ENCODE measurements at places on chromosomes 16 and 17. TPM values are rescaled to one million over a fixed set of nuclear protein-coding genes. Genes with fewer than 3 reads are reported as not detected.

DNA sequence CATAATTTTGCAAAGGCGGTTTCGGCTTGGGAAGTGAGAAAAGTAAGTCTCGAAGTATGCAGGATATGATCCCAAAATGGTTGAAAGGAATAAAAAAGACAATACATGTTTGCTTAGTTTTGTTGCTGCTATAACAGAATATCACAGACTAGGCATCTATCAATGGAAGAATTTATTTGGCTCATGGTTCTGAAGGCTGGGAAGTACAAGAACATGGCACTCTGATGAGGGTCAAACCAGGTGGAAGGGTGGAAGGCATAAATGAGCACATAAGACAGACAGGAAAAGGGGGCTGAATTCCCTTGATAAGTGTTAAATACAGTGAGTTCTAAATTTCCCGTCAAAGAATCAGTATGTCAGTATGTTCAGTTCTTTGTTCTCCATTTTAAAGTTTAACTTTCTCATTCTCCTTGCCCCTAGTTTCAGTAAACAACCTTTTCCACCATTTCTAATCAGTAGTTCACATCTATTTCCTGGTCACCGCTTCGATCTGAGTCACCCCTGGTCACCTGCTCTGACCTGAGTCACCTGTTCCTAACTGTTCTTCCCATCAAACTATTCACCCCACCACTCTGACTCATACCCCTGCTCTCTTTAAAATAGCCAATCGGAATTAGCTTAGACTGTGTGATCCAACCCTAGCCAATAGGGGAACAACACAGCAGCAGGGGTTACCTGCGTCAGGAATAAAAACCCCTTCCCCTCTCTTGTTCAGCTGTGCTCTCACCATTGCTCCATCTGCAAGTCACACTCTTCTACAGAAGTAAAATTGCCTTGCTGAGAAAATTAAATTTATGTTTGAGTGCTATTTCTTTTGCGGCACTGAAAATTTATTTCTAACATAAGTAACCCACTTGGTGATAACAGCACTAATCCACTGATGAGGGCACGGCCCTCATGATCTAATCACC lies 240.8 kb downstream of the STX8 start:
- H3K27me3 ChIP-seq: peaks cover 3% of the 10 kb centered on the region
- no peaks in the 10 kb centered on the region for H3K36me3 ChIP-seq
- H3K4me1 ChIP-seq: peaks cover 2% of the 10 kb centered on the region
- no peak for DNase-seq
- H3K27ac ChIP-seq: no peak overlapping the region

GRCh38 chr17:72185564-72185963 lies 64.7 kb downstream of the SOX9 start:
- no peak for DNase-seq
- no peak overlapping the region for H3K27ac ChIP-seq
- H3K4me3 ChIP-seq: no peak overlapping the region
- no peaks in the 10 kb centered on the region for H3K36me3 ChIP-seq

DNA sequence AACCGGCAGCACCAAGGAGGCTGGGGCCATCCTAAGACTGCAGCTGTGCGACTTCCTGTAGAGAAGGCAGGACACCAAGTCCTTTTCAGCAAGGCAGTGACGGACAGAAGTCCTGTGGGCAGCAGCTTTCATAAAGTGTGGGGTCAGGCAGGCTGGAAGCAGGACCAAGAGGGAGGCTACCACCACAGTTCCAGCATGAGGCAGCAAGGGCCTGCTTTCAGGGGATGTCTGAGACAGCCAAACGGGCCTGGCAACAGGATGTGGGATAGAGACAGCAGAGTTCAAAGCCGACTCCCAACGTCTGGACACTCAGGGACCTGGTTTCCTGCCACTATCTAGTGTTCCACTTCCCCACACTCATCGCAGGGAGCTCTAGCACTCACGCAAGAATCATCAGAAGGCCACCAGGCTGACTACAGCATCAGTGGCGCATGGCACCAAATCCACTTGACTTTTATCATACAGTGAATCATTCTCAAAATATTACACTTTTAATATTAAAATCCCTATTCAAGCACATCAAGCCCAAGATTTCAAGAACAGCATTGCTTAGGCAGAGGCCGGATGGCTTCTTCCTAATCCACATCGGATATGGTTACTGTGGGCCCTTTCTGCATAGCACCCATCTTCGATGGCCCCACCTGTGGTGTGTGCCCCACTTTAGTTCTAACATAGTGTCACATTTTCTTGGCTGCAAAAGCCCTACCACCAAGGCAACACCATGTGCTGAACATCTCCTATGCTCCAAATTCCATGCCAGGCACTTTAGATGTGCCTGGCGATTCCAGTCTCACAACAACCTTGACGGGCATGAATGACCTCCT lies 5.2 kb downstream of the USP7 start:
- H3K4me1 ChIP-seq: peaks cover 50% of the 10 kb centered on the region
- peak overlapping the region; percentile 68 for H3K27ac ChIP-seq
- DNase-seq: peak; percentile 27

- no peak overlapping the region for H3K27ac ChIP-seq
- no peaks in the 10 kb centered on the region for H3K36me3 ChIP-seq
- H3K4me3 ChIP-seq: no peak overlapping the region
- peaks cover 16% of the 10 kb centered on the region for H3K4me1 ChIP-seq
- DNase-seq: peak; percentile 14
Observed at GRCh38 chr17:29838961-29839360, 91.1 kb downstream of the SSH2 start.

DNA sequence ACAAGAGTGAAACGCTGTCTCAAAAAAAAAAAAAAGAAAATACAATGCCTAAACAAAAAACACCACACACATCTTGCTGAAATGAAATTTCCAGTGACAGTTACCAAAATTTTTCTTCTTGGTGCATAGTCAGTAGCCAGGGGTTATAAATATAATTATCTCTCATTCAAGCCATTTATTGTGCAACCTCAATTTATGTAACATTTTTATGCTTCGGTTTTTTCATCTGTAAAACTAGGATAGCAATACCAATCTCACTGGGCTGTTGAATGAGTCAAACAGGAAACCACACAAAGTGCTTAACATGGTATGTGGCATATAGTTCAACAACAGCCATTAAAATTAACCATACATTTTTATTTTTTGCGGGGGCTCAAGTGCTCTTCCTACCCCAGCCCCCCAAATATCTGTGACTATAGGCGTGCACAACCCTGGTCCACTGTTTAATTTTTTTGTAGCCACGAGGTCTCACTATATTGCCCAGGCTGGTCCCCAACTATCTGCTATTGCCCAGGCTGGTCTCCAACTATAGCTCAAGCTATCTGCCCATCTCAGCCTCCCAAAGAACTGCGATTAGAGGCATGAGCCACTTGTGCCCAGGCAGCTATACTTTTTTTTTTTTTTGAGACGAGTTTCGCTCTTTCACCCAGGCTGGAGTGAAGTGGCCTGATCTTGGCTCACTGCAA lies 2.6 kb downstream of the COG4 start:
- peaks cover 9% of the 10 kb centered on the region for H3K36me3 ChIP-seq
- no peak overlapping the region for H3K27ac ChIP-seq
- H3K27me3 ChIP-seq: peaks cover 2% of the 10 kb centered on the region
- H3K4me3 ChIP-seq: no peak overlapping the region
- H3K4me1 ChIP-seq: peaks cover 19% of the 10 kb centered on the region

DNA sequence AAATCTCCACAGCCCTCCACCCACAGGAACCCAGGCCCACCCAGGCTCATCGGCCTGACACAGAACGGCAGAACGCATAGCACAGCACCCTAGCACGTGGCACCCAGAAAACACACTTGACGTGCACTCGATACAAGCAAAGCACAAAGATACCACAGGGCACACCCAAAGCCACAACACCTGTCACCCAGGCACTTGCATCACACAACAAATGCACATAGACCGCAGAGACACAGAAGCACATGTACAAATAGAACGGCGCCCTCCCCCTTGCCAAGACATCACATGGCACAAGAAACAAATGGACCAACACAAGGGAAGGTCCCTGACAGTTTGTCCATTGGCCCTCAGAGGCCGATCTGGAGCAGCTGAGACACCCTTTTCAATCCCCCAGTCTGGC lies 147.7 kb upstream of the WSCD1 start:
- H3K36me3 ChIP-seq: no peaks in the 10 kb centered on the region
- DNase-seq: no peak
- peaks cover 17% of the 10 kb centered on the region for H3K4me1 ChIP-seq

GRCh38 chr17:17549732-17550366 lies 41.7 kb downstream of the PEMT start:
- no peak overlapping the region for H3K27ac ChIP-seq
- H3K27me3 ChIP-seq: peaks cover 6% of the 10 kb centered on the region
- H3K4me1 ChIP-seq: no peaks in the 10 kb centered on the region
- DNase-seq: no peak
- H3K4me3 ChIP-seq: no peak overlapping the region

DNA sequence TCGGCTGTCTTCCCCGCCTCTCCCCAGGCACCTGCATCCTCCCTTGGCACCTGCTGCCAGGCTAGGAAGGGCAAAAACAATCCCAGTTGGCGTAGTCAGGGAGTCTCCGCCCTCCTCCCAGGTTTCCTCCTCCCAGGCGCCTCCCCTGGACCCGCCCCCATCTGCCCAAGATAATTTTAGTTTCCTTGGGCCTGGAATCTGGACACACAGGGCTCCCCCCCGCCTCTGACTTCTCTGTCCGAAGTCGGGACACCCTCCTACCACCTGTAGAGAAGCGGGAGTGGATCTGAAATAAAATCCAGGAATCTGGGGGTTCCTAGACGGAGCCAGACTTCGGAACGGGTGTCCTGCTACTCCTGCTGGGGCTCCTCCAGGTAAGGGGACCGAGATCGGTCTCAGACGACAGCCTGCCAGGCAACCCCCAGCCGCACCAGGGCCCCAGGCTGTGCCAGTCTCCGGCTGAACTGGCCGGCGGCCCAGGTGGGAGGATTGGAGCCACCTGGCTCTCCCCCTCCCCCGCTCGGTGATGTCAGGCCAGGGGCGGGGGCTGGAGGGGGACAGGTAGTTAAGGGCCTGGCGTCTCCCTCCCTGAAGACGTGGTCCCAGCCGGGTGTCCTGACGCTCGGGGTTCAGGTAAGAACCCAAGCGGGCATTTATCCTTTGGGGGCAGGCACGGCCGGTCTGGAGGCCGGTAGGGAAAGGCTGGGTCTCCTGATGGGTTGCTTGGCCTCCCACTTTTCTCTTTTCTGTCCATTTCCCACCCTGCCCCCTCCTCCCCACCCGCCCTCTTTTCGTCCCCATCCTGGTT lies at the start of gene GRB7:
Gene GRB7 (plus strand): TSS at position 179 of the 808 bp plus-strand sequence. CDS start 4,364 bp downstream, outside the sequence.
- H3K4me3 ChIP-seq: peak within 1 kb of the TSS; percentile 65
- peaks cover 20% of the 10 kb centered on the region for H3K27me3 ChIP-seq
- no peak for DNase-seq
- no peak within 1 kb of the TSS for H3K27ac ChIP-seq
- H3K4me1 ChIP-seq: peaks cover 18% of the 10 kb centered on the region

The TOM1L1 gene
- total RNA-seq: 16.7 TPM

The ABCC12 gene
- 0.31 TPM for total RNA-seq

The CNTNAP1 gene
- total RNA-seq: 8.9 TPM

The ACAP1 gene
- 5.5 TPM for total RNA-seq
